ENCODE measurements at places on chromosomes 16 and 17.

DNA sequence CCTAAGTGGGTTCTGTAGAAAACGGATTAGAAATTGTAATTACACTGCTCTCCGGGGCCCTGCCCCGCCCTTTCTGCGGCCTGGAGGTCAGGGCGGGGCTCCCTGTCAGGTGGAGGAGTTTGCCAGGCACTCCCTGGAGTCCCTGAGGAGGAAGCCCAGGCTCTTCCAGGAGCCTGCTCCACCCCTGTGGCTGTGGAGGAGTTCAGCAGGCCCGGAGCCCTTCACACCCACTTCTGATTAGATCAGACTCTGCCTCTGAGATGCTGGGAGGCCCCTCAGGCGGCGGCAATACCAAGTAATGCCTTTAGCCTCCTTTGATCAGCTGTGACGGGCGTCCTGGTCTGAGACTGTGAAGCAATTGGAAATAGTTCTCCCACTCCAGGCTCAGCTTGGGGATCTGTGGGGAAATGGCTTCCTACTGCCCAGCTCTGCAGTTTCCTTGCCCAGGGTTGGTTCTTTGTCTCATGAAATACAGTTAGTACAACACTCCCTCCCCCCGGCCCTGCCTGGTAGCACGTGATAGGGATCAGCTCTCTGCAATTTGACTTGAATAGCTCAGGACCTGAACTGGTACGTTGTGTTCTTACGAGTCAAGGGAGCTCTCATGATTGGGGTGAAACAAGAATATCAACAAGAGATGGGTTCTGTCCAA, 22.3 kb downstream of the BAIAP2 start:
- no peak for DNase-seq

DNA sequence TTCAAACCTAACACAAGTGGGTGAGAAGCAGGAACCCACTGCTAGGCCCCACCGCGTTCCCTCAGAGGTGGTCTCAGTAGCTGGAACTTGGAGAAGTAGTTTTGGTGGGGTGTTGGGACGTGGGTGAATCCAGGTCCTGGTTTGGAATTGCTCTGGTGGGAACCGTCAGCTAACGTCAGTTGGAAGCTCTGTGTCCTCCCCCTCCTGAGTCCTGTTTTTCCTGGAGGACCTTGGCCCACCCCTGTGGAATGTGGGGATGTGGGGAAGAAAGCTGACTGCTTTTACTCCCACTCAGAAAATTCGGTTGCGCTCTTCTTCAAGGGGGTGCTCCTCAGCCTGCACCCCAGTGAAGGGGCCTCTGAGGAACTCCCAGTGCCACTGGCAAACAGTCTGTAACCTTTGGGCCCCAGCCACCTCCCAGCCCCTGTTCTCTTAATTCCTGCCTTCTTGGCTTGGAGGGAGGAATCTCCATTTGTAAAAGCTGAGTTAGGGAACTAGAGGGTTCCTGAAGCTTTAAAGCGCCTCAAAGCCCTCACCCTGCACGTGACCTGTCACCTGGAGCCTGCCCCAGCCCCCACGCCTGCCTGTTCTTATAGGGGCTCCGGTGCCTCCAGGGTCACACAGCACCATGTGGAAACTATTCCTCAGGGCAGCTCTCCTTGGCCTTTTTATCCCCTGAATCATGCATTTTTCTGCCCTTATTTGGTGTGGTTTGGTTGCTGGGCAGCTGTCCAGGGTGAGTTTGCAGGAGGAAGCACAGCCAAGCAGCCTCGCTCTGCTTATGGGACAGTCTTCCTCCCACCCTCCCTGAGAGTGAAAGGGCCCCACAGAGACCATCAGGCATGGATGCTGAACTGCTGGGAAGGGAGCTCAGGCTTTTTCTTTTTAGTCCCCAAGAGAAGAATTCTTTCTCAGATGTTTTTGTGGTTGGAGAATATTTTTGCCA, 16.2 kb upstream of the NAGLU start:
- no peak for DNase-seq

DNA sequence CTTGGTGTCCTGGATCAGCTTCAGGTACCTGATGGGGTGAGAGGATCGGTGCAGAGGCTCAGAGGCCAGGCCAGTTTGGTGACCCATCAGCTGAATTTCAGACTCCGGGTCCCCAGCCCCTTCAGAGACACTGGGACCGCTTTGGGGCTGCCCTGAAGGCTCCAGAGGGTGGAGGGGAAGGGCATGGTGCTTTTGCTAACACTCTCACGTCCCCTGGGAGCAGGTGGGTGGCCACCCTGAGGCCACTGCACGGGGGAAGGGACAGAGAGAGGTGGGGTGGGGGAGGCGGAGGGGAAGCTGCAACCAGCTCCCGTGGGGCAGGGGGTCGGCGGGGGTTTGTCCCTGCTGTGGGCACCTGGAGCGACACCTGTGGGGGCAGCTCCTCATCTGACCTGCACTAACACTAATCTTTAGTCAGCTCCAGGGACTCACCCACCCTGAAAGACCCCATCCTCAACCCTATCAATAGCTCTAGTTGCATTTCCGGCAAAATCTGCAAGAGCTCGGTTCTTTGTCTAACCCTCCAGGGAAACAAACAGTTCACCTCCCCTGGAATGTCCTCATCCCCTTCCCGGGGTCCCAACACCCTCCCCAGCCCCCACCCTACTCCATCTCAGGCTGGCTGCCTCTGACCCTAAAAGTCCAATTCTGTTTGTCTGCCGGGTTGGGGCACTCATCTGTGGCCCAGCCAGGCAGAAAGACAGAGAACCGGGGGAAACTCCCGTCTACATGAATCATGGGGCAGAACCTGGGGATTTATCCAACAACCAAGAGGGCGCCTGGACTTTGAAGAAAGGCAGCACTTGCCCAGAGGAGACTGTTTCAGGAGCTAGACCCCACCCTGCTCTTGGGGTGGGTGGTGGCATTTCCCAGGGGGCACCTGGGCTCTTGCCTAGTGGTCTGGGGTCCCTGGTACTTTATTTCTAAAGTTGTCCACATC, 91.9 kb upstream of the CBX4 start:
- no peak for DNase-seq

DNA sequence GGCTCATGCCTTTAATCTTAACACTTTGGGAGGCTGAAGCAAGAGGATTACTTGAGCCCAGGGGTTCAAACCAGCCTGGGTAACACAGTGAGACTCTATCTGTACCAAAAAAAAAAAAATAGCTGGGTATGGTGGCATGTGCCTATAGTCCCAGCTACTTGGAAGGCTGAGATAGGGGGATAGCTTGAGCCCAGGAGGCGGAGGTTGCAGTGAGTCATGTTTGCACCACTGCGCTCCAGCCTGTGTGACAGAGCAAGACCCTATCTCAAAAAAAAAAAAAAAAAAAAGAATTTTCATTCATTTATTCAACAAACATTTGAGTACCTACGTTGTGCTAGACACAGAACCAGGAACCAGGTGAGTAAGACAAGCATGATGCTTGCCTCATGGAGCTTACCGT, 73.6 kb upstream of the MRTFB start:
- no peak for DNase-seq

DNA sequence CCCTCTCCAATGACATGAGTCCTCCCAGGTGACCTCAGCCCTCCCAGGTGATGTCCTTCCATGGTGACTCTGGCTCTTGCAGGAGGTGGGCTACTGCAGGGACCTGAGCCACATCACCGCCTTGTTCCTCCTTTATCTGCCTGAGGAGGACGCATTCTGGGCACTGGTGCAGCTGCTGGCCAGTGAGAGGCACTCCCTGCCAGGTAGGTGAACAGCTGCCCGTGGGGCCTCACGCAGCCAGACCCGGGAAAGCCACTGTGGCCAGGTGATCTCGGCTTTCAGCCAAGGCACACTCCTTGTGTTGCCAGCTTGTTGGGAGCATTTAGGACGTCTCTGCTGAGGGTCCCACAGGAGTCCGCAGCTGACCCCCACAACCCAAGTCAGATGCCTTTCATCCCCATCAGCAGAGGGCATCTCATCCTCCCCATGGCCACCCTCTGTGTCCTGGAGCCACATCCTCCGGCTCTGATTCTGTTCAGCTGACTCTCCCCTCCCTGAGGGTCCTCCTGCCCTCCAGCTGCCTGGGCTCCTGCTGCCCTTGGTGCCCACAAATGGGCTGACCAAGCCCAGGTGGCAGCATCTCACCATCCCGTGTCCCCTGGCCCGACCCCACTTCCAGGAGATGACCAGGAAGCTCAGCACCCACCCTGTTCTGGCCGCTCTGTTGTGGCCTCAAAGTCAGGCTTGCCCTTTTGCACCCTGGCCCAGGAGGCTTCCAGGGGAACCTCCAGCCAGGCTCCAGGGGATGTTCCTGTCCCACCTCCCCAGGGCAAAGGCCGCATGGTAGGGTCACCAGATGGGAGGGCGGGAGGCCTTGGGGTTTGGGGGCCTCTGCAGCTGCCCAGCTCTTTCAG, 20.1 kb downstream of the USP6 start:
- DNase-seq = no peak

DNA sequence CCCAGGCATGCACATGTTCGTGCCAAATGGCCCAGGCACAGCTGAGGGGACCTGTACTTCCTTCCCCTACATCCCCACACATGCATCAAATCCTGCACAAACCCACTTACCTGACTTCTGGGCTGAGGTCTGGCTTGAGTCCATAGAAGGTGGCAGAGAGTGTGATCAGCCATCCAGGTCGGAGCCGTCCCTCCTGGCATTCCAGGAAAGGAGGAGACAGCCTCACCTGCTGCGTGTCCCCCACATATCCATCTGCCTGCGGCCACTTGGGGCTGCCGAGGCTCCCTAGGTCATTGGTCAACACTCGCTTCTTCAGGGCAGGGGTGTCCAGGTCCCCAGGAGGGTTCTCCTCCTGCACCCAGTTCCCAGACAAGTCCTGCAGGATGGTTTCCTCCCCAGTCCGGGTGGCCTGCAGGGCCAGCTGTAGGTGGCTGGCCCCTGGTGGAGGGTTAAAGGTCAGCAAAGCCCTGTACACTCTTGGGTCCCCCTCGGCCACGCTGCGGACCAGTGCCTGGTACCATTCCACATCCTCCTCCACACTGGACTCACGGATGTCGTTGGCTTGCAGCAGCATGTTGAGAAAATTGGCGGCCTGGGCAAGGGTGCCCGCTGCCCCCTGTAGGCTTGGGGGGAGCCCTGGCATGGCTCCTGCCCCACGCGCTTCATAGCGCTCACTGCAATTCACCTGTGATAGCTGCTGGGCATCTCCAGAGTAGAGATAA, 709 bp downstream of the GPR179 start:
- DNase-seq = no peak

GRCh38 chr17:7408252-7408727, 645 bp downstream of the NLGN2 start:
- no peak for DNase-seq

DNA sequence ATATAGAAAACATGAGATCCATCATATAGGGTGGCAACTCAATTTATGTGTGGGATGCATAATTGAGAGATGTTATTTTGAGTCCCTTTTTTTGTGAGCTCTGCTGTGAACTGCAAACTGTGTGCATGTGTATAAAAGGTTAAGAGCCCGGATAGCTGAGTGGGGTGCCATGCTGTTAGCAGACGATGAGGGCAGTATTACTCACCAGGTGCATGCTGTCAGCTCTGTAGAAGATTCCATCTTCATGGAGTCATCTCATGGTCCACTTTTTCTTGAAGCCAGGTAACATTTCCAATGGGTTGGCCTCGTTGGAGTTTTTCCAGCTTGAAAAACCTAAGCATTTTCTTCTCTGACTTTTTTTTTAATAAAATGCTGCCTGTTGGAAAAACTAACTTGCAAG, 43.0 kb upstream of the RHBDL3 start:
- no peak for DNase-seq

DNA sequence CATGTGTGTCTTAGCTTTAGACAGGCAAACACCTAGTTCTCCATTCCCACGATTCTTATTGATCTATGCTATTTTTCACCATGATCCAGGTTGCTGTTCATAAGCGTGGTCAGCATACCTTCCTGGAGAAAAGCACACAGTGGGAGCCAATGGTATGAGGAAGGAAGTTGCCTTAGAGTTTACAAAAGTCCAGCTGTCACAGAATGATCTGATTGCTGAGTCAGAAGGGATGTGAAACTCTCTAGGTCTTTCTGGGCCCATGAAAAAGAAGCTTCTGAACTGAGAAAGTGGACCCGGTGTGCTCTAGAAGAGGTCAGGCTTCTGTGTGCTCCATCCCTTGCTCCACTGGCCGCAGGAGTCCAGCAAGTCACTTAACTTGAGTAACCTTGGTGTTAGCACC, 71.0 kb upstream of the CCL1 start:
- DNase-seq = no peak

DNA sequence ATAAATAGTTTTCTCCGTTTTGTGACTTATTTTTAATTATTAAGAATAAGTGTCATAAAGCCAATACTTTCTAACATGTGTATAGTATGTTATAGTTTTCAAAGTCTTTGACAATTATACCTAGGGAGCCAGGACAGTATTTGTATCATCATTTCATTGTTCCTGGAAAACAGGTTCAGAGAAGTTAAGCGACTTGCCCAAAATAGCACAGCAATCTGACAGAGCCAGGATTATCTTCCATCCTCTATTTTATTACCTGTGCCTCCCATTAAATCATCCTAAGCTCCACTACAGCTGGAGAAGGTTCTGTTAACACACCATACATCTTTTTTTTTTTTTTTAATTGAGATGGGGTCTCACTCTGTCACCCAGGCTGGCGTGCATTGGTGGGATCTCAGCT, 718.4 kb downstream of the MAF start:
- no peak for DNase-seq

GRCh38 chr17:40097931-40098845, 2.2 kb downstream of the NR1D1 start:
- DNase-seq = no peak

GRCh38 chr17:46024590-46024989, 25.5 kb downstream of the STH start:
- DNase-seq = no peak

DNA sequence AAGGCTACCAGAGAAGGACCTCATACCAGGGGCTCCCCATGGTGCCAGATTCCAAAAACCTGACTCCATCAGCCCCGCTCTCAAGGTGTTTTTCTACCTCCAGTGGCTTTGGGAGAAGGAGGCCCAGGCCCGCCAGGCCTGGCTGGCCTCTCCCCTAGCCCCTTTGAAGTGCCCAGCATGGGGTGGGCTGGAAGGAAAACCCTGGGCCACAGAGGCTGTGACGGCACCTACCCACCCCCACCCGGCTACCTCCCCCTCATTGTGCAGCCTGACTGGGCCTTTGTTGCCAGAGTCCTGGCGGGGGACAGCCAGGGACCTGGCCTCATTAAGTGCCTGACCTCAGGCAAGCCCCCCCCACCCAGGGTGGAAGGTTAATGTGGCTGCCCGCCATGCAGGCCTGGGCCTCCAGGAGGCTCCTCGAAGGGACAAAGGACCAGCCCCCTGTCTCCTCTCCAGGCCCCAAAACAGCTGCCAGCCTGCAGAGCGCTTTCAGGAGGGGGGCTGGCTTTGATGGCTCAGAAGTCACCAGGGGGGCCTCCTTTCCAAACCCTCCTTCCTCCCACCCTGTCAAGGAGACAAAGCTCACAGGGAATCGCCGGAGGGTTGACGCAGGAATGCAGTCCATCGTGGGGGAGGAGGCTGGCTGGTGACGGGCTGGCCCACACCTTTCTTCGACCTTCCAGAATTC, 159.4 kb downstream of the ZNF423 start:
- DNase-seq = no peak

- DNase-seq = no peak
These were observed 62.3 kb downstream of the PHKB start for GRCh38 chr16:47523342-47524006.

- DNase-seq = no peak
These were observed 377.3 kb upstream of the RBFOX1 start for GRCh38 chr16:6955303-6955702.

All from right renal cortex interstitium (tissue), 3 donors.